ENCODE measurements at places on chromosomes 2 and 18. TPM values are rescaled to one million over a fixed set of nuclear protein-coding genes. Genes with fewer than 3 reads are reported as not detected.

MATN3 gene
- not detected for total RNA-seq

- no peak for DNase-seq
Measured at GRCh38 chr2:5946225-5947115, 254.3 kb downstream of the SOX11 start.

- DNase-seq, result no peak
Measured at GRCh38 chr18:26309281-26309680, 83.0 kb downstream of the TAF4B start.

ENOSF1 gene
- total RNA-seq, result 133 TPM

- DNase-seq, result no peak
Measured at GRCh38 chr2:67036444-67036843, 360.7 kb upstream of the ETAA1 start.

NEURL3 gene
- total RNA-seq, result 0.22 TPM

MOGAT1 gene
- not detected for total RNA-seq
